ENCODE measurements at places on chromosomes 12 and 14.

DNA sequence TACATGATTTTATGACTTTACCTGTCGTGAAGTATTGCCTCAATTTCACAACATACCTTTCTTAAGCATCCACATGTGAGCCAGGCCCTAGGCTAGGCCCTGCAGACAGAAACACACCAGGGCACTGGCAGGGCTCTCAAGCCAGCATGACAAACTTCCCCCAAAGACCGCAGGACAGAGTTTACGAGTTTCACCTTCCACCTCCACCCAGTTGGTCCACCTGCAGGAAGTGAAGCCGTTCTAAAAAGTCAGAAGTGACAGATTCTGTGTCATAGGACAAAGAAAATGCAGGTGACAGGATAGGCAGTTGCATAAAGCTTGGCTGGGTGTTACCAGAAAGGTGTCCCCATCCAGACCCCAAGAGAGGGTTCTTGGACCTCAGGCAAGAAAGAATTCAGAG lies 382.3 kb downstream of the PCNX1 start:
- no peak for DNase-seq

GRCh38 chr14:103045371-103045869 lies 11.9 kb downstream of the CDC42BPB start:
- no peak for DNase-seq

DNA sequence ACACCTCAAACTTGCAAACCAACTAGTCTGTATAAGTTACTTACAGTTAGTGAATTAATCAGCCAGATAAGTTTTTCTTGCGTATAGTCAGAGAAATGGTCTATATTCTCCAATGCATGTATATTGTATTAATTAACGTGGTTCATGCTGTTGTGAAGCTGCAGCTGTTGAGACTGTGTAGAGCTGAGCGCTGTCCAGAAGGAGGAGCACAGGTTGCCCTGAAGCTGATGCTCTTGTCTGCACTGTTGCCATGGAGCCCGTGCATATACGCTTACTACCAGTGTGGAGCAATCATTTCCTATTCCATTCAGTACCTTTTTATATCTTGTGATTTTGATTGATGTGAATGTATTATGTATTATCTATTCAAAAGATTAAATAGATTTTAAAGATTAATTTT lies 74.3 kb upstream of the ARID2 start:
- peak; percentile 10 for DNase-seq

DNA sequence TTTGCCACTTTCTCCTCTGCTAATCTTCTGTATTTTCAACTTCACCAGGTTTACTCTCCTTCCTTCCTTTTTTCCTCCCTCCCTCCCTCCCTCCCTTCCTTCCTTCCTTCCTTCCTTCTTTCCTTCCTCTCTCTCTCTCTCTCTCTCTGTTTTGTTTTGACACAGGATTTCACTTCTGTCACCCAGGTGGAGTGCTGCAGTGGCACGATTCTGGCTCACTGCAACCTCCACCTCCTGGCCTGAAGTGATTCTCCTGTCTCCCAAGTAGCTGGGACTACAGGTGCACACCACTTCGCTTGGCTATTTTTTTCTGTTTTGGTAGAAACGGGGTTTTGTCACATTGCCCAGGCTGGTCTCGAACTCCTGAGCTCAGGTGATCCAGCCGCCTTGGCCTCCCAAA lies 181.2 kb upstream of the BTG1 start:
- DNase-seq, result no peak

- no peak for DNase-seq
Measured at GRCh38 chr14:49761839-49762551, 6.0 kb upstream of the KLHDC2 start.

DNA sequence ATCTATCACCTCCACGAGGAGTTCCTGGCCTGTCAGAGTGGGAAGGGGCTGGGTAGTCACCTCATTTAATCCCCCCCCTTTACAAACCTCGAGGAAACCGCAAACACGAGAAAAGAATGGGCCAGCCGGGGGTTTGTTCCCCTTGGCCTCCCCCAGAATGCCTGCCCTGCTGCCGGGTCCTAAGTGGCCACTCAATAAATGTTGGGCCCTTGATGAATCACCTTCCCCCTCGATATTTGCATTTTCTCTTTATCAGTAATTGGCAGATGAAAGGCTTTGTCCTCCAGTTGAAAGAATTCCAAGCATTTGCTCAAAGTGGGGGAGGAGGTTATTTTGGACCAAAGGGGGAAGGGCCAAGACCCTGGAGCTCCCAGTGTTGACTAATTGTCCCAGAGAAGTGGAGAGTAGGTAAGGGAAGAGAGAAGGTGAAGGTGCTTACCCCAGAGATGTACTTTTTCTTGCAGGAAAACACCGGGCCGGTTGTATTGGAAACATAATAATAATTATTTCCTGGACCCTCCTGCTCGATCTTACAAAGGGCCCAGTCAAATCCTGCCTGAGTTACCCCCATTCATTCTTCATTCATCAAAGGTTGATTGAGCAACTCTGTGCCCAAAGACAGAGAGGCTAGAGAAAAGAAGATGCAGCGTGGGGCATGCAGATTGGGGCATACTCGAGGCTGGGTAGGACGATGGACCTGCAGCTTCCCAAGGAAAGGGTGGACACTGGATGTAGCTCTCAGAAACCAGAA lies 1.9 kb upstream of the KDM2B start:
- DNase-seq, result no peak

DNA sequence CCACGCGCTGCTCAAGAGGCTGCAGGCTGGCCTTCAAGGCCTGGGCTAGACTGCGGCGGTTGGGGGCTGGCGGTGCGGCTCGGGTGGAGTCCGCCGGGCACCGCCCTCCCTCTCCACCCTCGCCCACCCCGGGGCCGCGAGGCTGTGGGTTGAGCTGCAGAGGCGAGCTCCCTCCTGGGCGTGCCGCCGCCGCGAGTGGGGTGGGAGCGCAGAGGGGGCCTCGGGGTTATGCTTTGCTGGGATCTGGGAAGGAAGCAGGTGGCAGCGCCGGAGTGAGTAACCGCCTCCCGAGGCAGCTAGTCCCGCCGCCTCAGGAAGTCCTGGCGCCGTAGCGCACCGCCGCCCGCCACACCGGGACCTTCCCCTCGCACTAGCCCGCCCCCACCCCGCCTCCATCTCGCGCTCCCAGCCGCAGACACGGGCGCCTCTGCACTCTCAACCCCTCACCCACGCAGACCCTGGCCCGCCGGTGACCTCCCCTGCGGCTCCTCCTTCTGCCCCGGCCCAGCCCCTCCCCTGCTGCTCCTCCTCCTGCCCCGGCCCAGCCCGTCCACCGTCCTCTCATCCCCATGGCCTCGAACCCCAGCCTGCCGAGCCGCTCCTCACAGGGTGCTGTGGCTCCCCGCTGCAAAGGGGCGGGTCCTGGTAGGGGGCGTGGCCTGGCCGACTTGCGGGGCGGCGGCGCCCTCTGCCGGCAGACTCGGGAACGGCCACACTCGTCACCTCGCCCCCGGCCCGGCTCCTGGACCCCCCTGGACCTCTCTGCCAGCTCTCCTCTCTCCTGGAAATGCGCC lies 16.6 kb downstream of the TAMALIN start:
- DNase-seq, result peak; percentile 91

DNA sequence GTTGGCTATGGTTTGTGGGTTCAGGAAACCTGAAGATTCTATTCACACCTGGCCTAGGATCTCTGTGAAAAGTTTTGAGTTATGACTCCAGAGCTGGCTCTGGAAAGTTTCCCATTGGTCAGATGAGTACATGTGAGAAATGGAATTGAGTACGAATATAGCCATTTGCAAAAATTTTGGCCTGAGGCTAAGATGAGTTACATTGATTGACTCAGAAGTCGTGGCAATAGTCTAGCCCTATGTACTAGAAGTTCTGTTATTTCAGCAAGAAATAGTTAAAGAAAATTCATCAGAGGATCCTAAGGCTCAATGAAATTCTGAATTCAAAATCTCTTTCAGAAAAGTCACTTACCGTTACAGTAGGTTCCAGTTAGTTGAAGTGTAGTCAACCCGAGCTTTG lies 109.9 kb downstream of the PTCSC3 start:
- no peak for DNase-seq

GRCh38 chr12:92404921-92405320 lies 259.3 kb upstream of the BTG1 start:
- DNase-seq, result no peak

- peak; percentile 66 for DNase-seq
Measured at GRCh38 chr14:75715926-75716780, 55.1 kb downstream of the TTLL5 start.

GRCh38 chr14:86723254-86723624 lies 1193.3 kb downstream of the FLRT2 start:
- no peak for DNase-seq

DNA sequence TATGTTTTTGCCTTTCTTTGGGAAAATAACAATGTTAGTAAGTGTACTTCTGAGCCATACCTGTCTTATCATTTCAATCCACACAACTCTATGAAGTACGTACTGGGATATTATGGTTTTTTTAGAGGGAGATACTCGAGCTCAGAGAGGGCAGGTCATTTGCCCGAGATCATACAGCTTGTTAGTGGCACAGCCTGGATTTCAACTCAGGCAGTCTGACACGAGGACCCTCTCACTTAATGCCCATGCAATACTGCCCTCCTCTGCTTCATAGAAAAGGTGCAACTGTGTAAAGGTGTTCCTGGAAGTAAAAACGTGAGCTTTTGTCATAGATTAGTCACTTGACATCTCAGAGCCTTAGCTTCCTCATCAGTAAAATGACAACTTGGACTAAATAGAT lies 128.0 kb downstream of the NDUFA12 start:
- peak; percentile 70 for DNase-seq

DNA sequence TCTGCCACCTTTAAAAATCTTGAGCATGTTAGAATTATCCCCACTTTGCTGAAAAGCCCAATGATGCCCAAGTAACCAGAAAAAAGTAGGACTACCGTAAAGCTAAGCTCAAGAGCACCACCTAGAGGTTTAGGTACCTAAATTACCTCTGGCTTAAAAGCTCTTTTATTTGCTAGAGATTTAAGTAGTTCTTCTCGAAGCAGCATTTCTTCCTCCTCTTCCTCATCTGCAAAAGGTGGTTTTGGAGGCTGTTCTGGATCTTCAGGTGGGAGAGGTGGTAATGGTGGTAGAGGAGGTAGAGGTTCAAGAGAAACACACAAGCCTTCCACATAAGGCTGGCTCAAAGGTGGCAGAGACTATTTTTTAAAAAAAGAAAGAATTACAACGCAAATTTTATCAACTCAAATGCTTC lies 26.9 kb downstream of the ZFC3H1 start:
- DNase-seq, result peak; percentile 89

DNA sequence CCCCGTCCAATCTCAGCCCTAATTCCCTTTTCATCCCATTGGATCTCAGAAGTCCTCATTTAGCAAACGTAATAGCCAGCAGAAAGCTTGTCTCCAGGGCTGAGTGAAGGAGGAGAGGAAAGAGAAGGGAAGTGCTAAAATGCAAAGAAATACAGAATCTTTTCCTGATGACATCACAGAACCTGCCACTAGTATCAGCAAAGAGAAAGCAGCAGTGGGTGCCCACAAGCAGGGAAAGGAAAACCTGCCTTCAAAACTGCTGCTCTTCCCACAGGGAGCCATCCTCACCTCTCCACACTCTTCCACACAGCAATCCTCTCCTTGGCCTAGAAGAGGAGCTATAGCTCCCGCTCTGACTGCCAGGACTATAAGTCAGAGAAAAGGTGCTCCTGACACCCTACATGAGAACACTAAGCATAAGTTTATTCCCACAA lies 11.3 kb downstream of the MED13L start:
- DNase-seq, result peak; percentile 62

- no peak for DNase-seq
Measured at GRCh38 chr12:24099576-24099975, 150.1 kb upstream of the SOX5 start.

DNA sequence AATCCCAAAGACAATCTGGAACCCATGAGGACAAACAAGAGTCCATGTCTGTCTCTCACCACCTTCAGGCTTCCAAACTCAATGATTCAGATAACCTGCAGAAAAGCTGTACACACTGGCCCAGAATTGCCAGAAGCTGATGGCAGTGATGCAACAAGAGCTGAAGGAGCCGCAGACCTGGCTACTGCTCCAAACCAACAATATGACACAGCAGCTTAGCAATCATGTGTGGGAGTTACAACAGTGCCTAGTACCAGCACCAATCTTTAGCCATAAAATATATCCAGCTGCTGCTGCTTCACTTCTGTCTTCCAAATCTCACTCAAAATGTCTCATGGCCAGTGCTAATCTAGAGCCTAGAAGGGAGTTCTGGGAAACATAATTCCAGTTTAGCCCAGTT lies 22.0 kb downstream of the RPS6KA5 start:
- no peak for DNase-seq

GRCh38 chr12:81520064-81520945 lies 238.8 kb downstream of the PPFIA2 start:
- DNase-seq, result peak; percentile 59

DNA sequence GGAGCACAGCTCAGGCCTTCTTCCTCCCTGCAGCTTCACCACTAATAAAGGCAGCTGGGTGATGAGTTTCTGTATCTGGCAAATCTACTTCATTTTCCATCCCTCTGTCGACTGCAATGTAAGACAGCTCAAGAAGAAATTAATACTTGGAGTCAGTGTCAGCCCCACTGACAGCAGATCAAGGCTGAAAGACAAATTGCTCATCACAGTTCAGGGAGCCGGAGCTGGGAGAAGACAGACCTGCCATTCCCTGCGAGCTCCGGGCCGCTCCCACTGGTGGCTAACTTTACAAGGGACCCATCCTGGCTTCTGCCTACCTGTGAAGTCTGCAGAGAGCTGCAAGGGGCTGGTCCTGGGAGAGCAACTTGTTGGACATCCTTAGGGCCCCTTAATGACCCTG lies 49.8 kb downstream of the CCDC60 start:
- no peak for DNase-seq

DNA sequence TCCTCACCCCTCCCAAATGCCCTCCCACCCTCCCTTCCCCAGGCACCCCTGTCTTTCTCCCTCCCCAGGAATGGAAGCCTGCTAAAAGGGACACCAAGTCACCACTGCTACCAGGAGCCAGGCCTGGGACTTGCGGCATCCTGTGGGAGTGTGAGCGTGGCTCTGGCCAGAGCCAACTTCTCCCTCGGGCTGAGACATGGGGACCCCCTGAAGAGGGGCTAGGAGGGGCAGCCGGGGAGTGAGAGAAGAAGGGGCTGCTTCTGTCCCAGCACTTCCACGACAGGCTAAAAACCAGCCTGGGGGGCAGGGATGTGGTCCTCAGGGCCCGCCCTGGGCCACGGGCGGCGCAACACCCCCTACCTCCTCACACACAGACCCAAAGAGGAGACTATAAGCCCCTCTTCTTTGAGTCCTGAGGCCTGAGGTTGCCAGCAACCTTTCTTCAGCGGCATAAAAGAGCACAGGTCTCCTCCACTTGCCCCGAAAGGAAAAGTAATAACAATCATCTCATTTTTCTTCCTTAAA lies 278.9 kb downstream of the DPF3 start:
- DNase-seq, result no peak

GRCh38 chr12:75868501-75868900 lies 163.1 kb downstream of the PHLDA1 start:
- no peak for DNase-seq

- no peak for DNase-seq
Measured at GRCh38 chr14:68563251-68564131, 229.4 kb downstream of the ZFP36L1 start.

GRCh38 chr12:13209436-13210235 lies 13.1 kb downstream of the EMP1 start:
- no peak for DNase-seq

GRCh38 chr14:79658769-79659168 lies 552.5 kb downstream of the DIO2 start:
- no peak for DNase-seq

GRCh38 chr12:6189028-6189427 lies 11.2 kb upstream of the CD9 start:
- DNase-seq, result no peak
